ENCODE measurements at places on chromosomes 11 and 22. TPM values are rescaled to one million over a fixed set of nuclear protein-coding genes. Genes with fewer than 3 reads are reported as not detected.
A peak's percentile ranks its signal among the peaks of the same experiment; 100 is the strongest.

- H3K27me3 ChIP-seq: no peaks in the 10 kb centered on the region
- no peak for DNase-seq
- peaks cover 32% of the 10 kb centered on the region for H3K4me1 ChIP-seq
- no peak overlapping the region for H3K4me3 ChIP-seq
Measured at GRCh38 chr11:61727401-61727811, 25.0 kb upstream of the MYRF start.

DNA sequence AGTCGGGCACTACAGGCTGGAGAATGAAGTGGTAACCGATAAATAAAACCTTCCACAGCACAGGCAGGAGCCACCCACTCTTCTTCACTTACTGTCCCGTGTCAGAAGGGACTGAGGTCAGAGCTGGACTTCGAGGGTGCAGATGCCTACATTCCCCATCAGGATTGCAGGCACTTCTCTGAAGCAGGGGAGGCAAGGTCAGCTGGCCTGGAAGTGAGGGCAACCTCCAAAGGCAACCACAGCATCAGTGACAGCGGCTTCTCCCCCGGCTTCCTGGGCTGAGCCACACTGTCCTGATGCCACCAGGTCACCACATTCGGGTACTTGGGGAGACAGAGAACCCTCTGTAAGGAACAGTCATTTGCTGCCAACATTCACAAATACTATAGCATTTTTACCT lies 22.7 kb downstream of the TCIRG1 start:
- H3K36me3 ChIP-seq: peaks cover 37% of the 10 kb centered on the region
- no peak overlapping the region for H3K27ac ChIP-seq
- H3K4me3 ChIP-seq: no peak overlapping the region
- DNase-seq: no peak

- DNase-seq: no peak
- H3K4me1 ChIP-seq: no peaks in the 10 kb centered on the region
- H3K4me3 ChIP-seq: no peak overlapping the region
- no peaks in the 10 kb centered on the region for H3K36me3 ChIP-seq
- no peaks in the 10 kb centered on the region for H3K27me3 ChIP-seq
Measured at GRCh38 chr22:29450222-29450621, 11.8 kb downstream of the RFPL1 start.

DNA sequence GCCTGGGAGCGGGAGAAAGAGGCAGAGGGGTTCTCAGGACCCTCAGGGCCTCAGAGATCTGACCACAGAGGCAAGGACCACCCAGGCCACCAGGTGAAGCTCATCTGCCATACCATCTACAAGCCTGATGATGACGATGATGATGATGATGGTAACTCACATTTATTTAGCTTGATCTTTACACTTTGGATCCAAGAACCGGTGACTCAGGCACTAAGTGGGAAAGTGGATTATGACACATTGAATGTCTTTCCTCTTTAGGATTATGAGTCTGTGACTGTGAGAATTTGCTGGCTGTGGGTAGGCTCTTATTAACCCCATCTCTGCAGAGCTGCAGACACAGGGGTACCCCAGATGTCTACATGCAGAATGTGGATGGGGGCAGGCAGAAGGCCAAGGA lies 110.3 kb downstream of the DSCAML1 start:
- peaks cover 7% of the 10 kb centered on the region for H3K4me1 ChIP-seq
- peaks cover 19% of the 10 kb centered on the region for H3K27me3 ChIP-seq
- DNase-seq: no peak
- H3K36me3 ChIP-seq: no peaks in the 10 kb centered on the region
- H3K4me3 ChIP-seq: no peak overlapping the region

- H3K4me3 ChIP-seq: no peak overlapping the region
- H3K36me3 ChIP-seq: no peaks in the 10 kb centered on the region
- H3K27ac ChIP-seq: peak overlapping the region; percentile 68
- peaks cover 8% of the 10 kb centered on the region for H3K4me1 ChIP-seq
- no peaks in the 10 kb centered on the region for H3K27me3 ChIP-seq
- DNase-seq: peak; percentile 14
Measured at GRCh38 chr11:94638301-94638901, 71.2 kb downstream of the PIWIL4 start.

DNA sequence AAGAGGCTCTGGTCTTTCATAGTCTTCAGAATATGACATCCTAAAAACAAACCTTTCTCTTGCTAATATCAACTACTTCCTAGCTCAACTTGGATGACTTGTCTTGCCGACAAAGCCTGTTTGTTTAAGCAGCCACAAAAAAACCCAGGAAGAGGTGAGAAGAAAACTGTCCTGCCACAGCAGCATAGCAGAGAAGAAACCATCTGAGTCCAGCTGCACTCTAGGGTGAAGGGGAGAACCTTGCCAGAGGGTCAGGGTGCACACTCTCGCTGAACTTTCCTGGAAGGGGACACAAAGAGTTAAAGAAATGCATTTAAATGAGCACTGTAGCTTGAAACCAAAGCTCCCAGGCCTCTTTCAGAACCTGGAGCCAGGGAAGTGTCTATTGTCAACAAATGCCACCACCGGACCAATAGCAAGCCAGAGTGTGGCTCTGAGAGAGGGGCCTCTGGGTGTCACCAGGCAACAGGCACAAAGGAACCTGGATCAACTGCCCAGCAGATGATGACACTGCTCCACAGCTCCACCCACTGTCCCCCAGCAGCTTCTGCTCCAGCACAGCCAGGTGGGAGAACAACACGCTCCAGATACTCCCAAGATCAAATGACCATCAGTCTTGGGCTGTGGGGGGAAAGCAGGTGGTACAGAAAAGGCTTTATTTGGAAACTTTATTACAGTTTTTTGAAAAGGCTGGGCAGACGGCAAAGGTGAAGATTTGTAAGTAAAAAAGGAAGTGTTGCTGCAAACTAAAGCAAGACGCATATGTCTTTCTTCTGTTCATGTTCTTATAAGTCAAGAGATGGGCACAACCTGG lies 105.7 kb downstream of the RASSF10 start:
- H3K27me3 ChIP-seq: no peaks in the 10 kb centered on the region
- no peak overlapping the region for H3K4me3 ChIP-seq
- peaks cover 9% of the 10 kb centered on the region for H3K4me1 ChIP-seq
- no peak overlapping the region for H3K27ac ChIP-seq
- no peaks in the 10 kb centered on the region for H3K36me3 ChIP-seq
- peak; percentile 25 for DNase-seq

GRCh38 chr11:108144615-108145014 lies 23.2 kb downstream of the ACAT1 start:
- H3K36me3 ChIP-seq: peaks cover 56% of the 10 kb centered on the region
- no peak overlapping the region for H3K4me3 ChIP-seq
- H3K27ac ChIP-seq: no peak overlapping the region
- H3K4me1 ChIP-seq: no peaks in the 10 kb centered on the region
- no peak for DNase-seq
- H3K27me3 ChIP-seq: no peaks in the 10 kb centered on the region

DNA sequence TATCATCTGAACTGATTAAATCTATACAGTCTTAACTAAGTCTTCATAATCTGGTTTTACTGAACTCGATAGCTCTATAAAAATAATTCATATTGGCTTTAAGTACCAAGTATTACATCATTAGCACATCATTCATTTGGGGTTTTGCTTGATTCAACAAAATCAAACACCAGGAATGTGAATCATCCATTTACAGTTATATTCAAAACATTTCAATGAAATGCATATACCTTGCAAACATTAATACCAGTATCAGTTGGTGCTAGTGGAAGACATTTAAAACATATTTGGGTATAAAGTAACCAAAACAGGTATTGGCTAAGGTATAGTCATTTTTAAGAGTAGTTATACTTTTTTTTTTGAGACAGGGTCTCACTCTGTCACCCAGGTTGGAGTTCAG lies 12.2 kb upstream of the CCDC89 start:
- peaks cover 14% of the 10 kb centered on the region for H3K36me3 ChIP-seq
- no peaks in the 10 kb centered on the region for H3K4me1 ChIP-seq
- H3K27me3 ChIP-seq: no peaks in the 10 kb centered on the region
- no peak overlapping the region for H3K27ac ChIP-seq

DNA sequence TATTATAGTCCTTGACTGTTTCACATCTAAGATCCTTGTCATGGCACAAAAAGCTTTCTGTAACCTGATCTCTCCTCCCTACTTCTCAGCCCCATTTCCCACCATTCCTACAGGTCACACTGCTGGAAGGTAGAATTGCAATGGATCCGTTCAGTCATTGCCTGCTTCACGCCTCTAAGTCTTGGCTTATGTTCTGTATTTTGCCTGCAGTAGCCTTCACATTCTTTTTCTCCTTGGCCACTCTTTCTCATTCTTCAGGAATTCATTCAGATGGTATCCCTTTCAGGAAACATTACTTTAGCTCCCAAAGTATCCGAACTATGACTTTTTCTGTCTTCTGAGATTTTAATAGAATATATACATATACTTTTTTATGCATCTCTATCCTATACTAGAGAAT lies 731.5 kb downstream of the NTM start:
- no peak for DNase-seq
- peaks cover 5% of the 10 kb centered on the region for H3K4me1 ChIP-seq
- H3K27ac ChIP-seq: no peak overlapping the region
- no peak overlapping the region for H3K4me3 ChIP-seq
- no peaks in the 10 kb centered on the region for H3K36me3 ChIP-seq
- H3K27me3 ChIP-seq: no peaks in the 10 kb centered on the region

DNA sequence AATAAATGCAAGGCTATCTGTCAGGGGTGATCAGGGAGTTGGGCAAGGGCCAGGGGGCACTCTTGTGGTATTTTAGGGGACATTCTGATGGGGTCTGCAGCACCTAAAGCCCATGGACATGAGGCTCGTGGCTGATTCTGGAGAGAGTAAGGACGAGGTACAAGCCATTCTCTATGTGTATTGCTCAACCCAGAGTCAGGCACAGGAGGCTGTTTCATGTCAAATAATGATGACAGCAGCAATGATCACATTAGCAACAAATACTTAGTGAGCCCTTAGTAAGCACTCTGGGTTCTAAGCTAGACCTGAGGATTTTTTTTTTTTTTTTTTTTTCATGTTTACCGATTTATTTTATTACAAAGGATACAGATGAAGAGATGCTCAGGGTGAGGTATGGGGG lies 83.5 kb upstream of the THY1 start:
- no peak overlapping the region for H3K4me3 ChIP-seq
- peaks cover 2% of the 10 kb centered on the region for H3K27me3 ChIP-seq
- no peak overlapping the region for H3K27ac ChIP-seq
- no peaks in the 10 kb centered on the region for H3K36me3 ChIP-seq
- peaks cover 28% of the 10 kb centered on the region for H3K4me1 ChIP-seq

DNA sequence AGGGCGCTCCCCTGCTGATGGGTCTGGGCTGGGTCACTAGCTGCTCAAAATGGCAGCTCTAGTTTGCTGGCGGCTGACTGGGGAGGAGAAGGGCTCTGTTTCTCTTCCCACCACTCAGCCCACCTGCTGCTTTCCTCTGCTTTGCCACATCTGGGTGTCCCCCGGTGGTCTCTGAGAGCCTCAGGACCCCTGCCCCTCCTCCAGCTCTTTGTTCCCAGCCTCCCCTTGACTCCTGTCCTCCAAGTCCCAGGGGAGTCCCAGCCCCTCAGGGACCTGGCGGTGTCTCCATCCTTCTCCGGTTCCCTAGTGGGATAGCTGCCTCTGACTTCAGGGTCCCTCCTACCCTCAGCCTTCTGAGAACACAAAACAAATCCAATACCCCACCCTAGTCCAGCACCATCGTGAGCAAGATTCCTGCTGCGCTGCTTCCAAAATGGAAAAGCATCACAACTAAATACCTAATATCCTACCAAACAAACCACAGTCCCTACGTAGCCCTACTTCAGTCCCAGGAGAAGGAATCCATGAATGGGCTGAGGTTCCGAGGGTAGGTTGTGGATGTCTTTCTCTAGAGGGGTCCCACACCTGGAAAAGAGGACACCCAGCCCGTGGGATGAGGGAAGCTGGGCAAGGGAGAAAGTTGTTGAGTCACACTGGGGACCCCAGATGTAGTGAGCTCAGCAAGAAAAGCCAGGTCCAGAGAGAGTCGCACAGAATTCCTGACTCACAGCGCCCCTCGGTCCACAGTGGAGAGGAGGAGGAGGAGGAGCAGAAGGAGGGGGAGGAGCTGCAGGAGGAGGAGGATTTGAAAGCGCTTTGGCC lies 45.0 kb upstream of the NNMT start:
- peaks cover 4% of the 10 kb centered on the region for H3K4me1 ChIP-seq
- no peaks in the 10 kb centered on the region for H3K27me3 ChIP-seq
- H3K36me3 ChIP-seq: no peaks in the 10 kb centered on the region

- H3K27ac ChIP-seq: no peak overlapping the region
- H3K4me3 ChIP-seq: no peak overlapping the region
- DNase-seq: no peak
- H3K4me1 ChIP-seq: no peaks in the 10 kb centered on the region
Measured at GRCh38 chr11:115566180-115566764, 62.1 kb upstream of the CADM1 start.

PHOX2A gene
- polyA plus RNA-seq: not detected

TRIM48 gene
- not detected for polyA plus RNA-seq

B3GAT1 gene
- 0.26 TPM for polyA plus RNA-seq

LGR4 gene
- 27.9 TPM for polyA plus RNA-seq
